ENCODE measurements at places on chromosomes 4 and X. TPM values are rescaled to one million over a fixed set of nuclear protein-coding genes. Genes with fewer than 3 reads are reported as not detected.
A peak's percentile ranks its signal among the peaks of the same experiment; 100 is the strongest.

MAP7D2 gene
- total RNA-seq, result 0.15 TPM

- DNase-seq, result no peak
These were observed 6.5 kb downstream of the PPP2R2C start for GRCh38 chr4:6465955-6466354.

EMCN gene
- total RNA-seq, result 97.3 TPM

DNA sequence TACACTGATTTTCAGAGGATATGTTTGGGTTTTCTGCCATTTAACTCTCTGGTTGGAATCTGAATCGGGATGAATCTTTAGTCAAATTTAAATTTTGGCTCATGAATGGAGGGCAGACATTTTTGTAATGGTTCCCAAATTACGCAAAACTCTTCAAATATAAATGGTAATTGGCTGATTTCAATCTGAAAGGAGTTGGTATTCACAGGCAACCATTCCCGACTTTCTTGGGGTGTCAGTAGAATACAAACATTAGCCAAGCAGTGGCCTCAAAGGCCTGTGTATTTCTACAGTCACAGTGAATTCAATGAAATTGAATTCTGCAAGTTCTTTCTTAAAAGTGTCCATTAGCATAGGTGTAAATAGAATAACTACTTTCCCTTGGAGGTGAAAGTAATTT lies 668.8 kb upstream of the PRKX start:
- DNase-seq, result no peak

- no peak for DNase-seq
These were observed 108.3 kb upstream of the MED14 start for GRCh38 chrX:40843643-40844042.

OCIAD1 gene
- total RNA-seq, result 99.9 TPM

RIPPLY1 gene
- total RNA-seq, result not detected

DNA sequence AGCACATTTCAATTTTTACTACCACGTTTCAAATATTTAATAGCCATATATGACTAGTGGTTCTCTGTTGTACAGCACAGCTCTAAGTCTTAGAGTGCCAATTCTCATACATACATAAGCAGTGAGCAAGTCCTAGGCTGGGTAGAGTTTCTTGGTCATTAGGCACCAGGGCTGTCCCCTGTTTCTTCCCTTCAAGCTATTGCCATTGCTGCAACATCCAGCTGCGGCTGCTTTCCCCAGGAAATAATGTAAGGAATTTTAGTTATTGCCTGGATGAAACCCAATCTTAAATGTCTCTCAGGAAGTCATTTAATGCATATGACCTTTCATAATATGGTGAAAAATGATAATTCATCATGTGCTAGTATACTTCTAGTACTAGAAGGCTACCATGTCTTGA lies 74.1 kb upstream of the PPP3CA start:
- DNase-seq, result no peak

DRD5 gene
- total RNA-seq, result not detected

- DNase-seq, result peak; percentile 69
These were observed 168.8 kb upstream of the FAM47A start for GRCh38 chrX:34300871-34301270.

GRCh38 chrX:31708116-31708515 lies 636.3 kb upstream of the FTHL17 start:
- no peak for DNase-seq

DNA sequence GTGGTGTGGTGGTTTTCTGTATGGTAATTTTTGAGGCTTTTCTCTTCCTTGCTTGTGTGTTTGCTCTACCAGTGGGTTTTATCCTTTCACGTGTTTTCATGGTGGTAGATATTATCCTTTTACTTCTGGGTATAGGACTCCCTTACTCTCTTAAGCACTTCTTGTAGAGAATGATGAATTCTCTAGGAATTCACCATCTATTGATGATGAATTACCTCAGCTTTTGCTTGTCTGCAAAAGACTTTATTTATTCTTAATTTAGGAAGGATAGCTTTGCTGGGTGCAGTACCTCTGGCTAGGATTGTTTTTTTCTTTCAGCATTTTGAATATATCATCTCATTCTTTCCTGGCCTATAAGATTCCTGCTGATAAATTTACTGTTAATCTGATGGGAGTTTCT lies 415.3 kb downstream of the PDGFC start:
- DNase-seq, result no peak

MAGEA1 gene
- not detected for total RNA-seq

DNA sequence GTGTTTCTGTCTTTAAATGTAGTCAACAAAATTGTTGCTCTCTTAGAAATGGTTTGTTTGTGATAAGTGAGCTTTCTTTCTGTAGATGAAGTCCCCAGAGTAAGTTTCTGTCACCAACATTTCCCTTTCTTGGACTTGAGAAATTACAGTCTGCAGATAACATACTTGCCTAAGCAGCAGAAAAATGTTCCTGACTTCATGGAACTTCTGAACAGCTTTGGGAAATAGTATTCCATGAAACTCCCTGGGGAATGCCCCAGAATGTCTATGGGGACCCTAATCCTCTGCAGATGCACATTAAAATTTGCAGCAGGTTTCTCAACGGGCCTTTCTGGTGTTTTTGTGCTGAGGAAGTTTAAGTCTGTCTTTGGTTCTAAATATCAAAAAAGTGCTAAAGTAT lies 38.6 kb upstream of the NEIL3 start:
- DNase-seq, result no peak

GRCh38 chrX:103063191-103063845 lies 653 bp downstream of the BEX1 start:
- DNase-seq, result peak; percentile 28

FREM3 gene
- 0.05 TPM for total RNA-seq

GRCh38 chr4:10267066-10267465 lies 150.5 kb upstream of the WDR1 start:
- no peak for DNase-seq

DNA sequence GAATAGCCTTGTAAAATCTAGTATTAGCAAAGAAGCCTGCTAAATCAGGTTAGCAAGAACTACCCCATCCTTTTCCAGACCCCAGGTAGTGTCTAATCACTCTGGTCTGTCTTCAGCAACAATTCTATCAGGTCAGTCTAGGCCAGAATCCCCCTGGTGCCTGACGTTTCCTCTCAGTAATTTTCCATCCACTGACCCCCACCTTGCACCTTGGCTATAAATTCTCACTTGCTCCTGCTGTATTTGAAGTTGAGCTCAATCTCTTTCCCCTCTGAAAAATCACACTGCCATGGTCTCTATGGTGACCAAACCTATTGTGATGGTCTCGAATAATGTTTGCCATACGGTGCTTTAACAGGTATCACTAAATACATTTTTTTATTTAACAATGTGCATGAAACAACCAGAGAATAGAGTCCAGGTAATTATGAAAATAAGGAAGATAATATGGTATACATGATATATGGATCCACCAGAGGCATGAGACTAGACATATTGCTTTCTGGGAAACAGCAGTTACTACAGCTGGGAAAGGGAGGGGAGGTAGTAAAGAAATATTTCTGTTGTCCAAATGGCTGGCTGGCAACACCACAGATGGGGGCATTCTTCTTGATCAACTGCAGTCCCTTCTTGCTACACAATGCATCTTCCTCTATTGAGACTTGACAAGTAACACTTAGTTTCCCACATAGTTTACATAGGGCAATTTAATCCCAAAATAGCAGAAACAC lies 33.8 kb downstream of the CXCL1 start:
- DNase-seq, result no peak

GRCh38 chr4:62118558-62118957 lies 918.4 kb downstream of the ADGRL3 start:
- no peak for DNase-seq

MCF2 gene
- 0.13 TPM for total RNA-seq

NPFFR2 gene
- total RNA-seq, result 0.23 TPM

GRCh38 chr4:11232015-11232414 lies 196.7 kb downstream of the HS3ST1 start:
- peak; percentile 17 for DNase-seq

SMARCA5 gene
- 57.6 TPM for total RNA-seq

GRCh38 chrX:39805825-39806224 lies 291.9 kb downstream of the BCOR start:
- no peak for DNase-seq

- DNase-seq, result no peak
These were observed 499 bp downstream of the CYP2U1 start for GRCh38 chr4:107931775-107932321.

- DNase-seq, result no peak
These were observed 49.7 kb downstream of the CORIN start for GRCh38 chr4:47788126-47788525.

ABHD18 gene
- total RNA-seq, result 9.1 TPM

GRCh38 chr4:17578482-17578891 lies 1.5 kb downstream of the LAP3 start:
- peak; percentile 41 for DNase-seq

DNA sequence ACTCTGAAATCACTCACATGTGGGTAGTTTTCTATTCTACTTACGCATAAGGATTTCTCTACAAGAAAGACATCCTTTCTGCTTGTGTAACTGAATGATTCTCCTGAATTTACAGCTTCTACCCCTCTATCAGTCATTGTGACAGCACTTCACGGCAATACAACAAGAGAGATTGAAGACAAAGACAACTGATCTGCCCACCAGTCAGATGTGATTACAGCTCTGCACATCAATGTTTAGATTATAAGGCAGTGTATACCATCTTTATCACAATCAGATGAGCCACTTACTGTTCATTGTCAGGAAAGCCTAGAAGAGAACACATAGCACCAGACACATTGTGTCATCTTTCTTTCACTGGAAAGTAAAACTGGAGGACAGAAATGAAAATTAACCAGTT lies 324.4 kb downstream of the CENPC start:
- DNase-seq, result no peak

- peak; percentile 93 for DNase-seq
These were observed 181.8 kb upstream of the GPRIN3 start for GRCh38 chr4:89489338-89489771.
